Dermis blood vessel endothelial cell (primary cell): ENCODE measurements at places on chromosomes 13 and 19. TPM values are rescaled to one million over a fixed set of nuclear protein-coding genes. Genes with fewer than 3 reads are reported as not detected.
A peak's percentile ranks its signal among the peaks of the same experiment; 100 is the strongest.

- DNase-seq, result no peak
These were observed 2.7 kb downstream of the SMAD9 start for GRCh38 chr13:36917311-36917710.

DNA sequence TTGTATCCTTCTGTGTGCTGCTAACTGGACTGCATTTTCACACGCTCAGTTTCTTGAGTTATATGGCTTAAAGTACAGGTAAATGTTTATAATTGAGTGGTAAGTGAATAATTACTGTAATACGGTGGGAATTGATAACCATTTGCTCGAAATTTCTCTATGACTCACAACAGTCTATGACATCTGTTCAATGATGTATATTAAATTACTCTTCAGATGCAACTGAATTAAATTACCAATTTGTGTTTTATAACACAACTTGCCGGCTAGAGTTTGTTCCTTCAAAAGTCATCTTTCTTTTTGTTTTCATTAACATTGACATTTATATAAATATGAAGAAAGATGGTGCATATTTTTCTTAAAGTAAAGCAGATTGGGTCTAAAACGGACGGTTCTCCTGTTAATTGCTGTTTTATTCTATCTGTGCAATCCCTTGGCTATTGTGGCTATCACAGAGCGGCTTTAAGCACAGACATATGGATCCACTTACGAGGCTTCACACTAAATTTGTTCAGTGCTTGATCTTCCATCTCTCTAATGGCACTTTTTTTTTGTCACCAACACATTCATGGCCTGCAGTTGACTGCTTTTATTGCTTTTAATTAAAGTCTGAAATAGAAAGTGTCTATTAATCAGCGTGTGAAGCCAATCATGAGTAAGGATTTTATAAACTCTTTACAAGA is 1291.6 kb upstream of the SLC10A2 start:
- DNase-seq, result no peak

Gene DLL3
- 0.17 and 0.28 TPM in 2 replicates for total RNA-seq

Gene HIPK4
- total RNA-seq, result under 0.01 and 0.05 TPM in 2 replicates

Gene CNFN
- not detected in 2 replicates for total RNA-seq

GRCh38 chr13:63161219-63161618 is 1745.6 kb upstream of the PCDH20 start:
- DNase-seq, result no peak

- peak; percentile 61 for DNase-seq
These were observed 506 bp upstream of the AP1M1 start for GRCh38 chr19:16197188-16197621.
